ENCODE measurements at places on chromosomes 2 and 18.
A peak's percentile ranks its signal among the peaks of the same experiment; 100 is the strongest.

- no peak for DNase-seq
Observed at GRCh38 chr2:71564361-71564760, 111.0 kb downstream of the DYSF start.

- DNase-seq: no peak
Observed at GRCh38 chr2:164975891-164976290, 20.6 kb upstream of the SLC38A11 start.

DNA sequence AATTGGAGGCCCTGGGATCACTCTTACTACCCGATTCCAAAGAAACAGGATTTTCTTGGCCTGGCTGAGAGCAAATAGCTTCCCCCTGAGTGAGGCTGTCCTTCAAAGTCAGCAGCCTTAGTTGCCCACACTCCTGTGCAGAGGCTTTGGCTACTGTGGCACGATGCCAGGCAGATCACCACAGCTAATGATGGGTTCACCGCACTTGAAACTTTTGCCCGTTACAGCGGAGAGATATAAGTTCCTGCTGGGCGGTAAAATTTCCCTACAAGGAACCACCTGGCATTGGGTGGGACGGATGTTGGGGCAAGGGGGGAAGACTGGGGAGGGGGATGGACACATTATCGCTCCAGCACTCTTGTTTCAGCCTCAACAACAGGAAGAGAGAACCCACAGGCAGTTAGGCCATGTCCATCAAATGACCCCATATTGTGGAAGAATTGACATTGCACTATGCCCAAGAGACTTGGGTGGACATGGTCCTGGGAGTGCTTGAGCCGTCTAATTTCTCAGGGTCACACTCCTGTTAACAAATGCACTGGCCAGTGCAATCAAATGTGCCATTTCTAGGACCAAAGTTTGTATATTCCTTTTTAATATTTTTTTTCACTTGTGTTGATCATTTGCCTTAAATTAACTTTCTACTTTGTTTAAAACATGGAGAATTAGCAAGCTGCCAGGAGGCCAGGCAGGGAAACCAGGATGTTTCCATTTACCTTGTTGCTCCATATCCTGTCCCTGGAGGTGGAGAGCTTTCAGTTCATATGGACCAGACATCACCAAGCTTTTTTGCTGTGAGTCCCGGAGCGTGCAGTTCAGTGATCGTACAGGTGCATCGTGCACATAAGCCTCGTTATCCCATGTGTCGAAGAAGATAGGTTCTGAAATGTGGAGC, 4.4 kb downstream of the IL1B start:
- no peak for DNase-seq

DNA sequence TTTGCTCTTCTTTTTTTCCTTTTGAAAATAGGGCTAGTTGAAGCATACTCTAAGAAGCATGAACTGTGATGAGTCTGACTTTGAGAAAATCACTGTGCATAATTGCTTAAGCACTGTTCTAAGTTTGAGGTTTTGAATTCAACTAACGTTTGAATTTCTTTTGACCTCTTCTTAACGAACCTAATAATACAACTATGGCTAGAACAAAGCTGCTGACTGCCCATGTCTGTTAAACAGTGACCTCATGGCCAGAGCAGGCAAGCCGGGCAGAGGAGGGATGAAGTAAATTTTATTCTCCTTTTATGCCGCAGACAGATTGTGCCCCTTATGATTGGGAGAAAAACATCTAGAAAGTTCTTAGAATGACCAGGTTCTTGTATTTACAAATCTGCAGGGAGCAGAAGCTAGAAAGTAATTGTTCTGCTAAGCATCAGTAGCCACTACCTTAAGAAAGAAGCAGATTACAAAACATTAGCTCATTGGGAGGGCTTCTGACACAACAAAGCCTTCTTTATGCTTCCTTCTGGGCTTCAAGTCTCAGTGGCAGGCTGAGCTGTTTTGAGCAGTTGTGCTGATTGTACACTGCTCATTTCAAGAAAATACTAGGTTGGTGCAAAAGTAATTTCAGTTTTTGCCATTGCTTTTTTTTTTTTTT, 97.8 kb upstream of the RASGRP3 start:
- DNase-seq: no peak

DNA sequence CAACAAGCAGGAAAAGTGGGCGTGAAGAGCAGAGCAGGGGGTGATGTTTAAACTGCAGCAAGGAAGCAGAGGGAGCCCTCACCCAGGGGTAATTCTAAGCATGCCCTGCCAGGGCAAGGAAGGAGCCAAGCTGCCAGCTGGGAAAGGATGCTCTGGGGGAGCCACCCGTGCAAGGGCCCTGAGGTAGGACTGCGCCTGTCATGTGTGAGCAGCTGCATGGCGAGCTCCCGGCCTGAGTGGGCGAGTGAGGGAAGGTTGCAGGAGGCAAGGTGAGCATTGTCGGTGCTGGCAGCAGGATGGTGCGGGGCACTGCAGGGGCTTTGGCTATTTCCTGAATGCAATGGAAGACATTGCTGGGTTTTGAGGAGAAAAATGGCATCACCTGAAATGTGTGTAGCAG, 107.2 kb downstream of the COPS8 start:
- DNase-seq: no peak

GRCh38 chr2:14513903-14514302, 118.6 kb upstream of the LRATD1 start:
- DNase-seq: no peak

DNA sequence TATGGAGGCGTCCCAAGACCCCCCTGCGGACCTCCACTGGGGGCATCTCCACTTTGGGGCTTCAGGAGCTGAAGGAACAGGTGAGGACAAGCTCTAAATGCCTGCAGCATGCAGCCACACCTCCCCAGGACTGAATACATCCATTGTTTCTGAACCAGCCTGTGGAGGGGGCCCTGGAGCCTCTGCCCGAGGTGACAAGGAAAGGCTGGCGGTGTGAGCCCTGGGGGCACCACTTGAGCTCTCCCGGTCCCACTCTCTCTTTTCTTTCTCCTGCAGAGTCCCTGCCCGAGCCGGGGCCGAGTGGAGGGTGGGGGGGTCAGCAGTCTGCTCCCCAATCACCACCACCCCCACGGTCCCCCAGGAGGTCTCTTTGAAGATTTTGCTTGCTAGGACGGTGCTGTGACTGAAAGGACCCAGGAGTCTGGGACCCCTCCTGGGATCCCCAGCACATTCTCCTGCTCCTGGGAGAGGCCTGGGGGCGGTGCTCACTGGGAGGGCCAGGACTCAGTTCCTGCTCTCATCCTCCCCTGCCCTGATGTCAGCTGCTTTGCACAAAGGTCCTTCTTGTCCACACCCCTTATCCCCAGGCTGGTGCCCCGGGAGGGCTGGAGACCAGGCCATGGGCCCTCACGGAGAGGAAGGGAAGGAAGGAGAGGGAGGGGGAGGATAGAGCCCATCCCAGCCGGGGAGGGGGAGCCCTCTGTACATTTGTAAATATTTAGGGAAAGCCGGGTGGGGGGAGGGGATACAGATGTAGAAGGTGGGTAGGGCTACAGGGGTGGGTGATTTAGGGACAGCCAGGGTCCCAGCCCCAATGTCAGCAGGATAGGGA, 5.7 kb downstream of the CHPF start:
- no peak for DNase-seq

GRCh38 chr18:74389171-74389927, 67.8 kb downstream of the DIPK1C start:
- DNase-seq: no peak

DNA sequence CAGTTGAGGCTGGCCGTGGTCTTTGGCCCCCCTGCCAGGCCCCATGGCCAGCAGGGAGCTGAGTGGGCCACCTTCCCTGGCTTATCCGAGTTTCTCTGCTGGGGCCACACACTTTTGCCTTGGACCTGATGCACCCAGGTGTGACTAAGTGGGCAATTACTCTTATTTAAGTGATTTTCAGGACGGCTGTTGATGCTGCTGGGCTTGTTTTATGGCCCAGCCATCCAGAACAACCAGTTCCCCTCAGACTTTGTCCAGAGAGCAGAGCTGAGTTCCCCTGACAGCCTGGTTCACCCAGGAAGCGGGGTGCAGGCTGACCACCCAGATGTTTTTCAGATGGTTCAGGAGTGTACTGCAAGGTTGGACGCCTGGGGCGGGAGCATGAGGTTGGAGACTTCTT, 68.8 kb downstream of the GLI2 start:
- DNase-seq: no peak

- peak; percentile 79 for DNase-seq
Observed at GRCh38 chr2:180124273-180125139, 117.4 kb upstream of the CWC22 start.
